ENCODE measurements at places on chromosomes 11 and 22.

DNA sequence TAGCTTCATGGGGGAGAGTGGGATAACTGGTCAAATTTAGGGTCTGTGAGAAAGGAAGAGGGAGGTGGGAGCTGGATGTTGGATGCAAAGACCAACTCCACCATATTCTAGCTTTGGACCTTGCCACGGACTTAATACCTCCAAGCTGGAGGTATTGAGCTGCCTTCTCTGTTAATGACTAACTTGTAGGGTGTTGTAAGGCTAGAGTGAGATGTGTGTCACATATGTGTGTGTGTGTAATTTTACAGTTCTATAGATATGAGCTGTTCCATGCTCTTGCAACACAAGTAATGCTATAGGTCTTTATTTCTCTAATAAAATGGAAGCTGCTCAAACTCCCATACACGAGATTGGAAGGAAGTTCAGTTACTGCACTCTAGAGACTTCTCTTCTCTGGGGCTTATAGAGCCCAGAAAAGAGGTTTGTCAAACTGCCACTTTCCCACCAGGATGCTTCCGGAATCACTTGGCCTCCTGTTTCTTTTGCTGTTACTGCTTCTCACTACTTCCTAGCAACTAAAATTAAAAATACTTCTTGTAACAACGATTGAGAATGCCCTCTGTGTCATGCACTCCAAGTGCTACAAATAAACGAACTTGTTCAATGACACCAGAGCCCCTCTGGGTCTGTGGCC, 16.0 kb upstream of the FJX1 start:
- no peak for DNase-seq

GRCh38 chr11:94776351-94777321, 8.5 kb downstream of the AMOTL1 start:
- no peak for DNase-seq

DNA sequence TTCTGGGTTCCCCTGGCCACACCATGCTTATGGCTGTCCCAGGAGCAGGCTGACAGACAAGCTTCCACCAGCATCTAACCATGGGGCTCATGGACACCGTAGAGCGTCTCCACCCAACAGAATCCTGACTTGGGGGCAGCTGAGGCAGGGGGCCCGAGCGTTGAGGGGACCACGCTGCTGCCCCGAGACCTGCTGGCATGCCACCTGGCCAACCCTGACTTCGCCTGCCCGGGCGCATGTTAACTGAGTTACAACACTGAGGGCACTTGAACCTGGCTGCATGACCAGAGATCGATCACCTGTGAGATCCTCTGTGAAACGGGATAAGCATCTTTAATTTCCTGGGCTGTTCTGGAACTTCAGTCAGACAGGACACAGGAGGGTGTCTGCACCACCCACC, 13.7 kb downstream of the PPM1F start:
- no peak for DNase-seq

DNA sequence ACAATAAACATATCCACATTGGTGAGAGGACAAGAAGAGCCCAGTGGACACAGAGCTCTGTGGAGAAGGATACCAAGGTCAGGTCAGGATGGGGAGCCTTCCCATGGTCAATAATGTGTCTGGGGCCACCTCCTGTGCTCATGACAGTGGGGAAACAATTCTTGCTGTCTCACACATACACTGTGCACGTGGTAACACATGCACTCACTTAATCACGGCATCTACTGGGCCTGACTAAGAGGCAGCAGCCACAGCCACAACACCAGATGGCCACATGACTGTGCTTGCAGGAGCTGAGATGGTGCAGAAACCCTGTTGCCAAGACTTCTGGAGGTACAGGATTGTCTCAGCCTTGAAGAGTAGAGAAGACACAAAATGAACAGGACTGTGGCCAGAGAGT, 28.6 kb downstream of the C22orf42 start:
- DNase-seq, result no peak

DNA sequence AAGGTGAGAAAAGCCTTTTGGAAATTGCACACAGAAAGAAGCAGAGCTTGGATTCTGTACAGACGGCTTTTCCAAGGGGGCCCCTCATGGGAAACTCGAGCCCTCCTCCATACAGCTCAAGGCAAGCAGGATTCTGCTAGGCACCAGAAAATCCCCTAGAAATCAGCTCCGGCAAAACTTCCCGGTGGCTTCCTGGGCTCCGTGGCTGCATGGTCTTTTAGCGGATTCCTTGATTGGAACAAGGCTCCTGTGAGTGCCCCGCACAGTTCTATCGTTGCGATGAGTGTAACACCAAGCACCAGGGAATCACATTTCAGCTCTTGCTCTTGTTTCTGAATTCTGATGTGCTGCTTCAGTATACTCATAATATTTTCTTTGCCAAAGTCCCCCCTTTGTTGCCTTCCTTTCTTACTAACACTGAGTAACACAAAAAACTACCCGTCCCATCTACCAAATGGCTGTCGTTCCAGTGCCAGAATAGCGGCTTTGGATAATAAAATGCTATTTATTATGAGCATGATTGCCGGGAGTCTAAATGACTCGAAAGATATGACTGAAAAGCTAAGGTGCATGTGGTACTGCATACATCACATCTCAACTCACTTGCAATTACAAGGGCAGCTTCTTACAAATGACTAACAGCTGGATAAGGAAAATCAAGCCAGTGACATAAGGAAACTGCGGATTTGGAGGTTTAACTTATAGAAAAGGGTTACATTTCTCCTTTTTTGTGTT, 494.1 kb downstream of the DLG2 start:
- DNase-seq, result no peak

DNA sequence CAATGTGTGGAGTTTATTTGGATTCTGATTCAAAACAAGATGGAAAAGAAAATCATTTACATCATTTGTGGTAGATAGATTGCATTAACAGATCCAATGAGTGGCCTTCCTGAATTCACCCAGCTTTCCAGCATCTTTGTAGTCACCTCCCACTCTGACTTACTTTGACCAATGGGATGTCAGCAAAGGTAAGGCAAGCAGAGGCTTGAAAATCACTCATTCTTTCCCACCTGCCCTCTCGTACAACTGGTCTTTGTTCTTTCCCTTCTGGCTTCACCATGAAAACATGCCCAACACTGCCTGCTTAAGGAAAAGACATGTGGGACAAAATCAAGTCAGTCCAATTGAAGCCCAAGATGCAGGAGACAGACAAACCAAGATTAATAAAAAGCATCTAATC, 202.1 kb downstream of the TTC28 start:
- DNase-seq, result no peak

- DNase-seq, result no peak
These were observed 24.2 kb downstream of the KREMEN1 start for GRCh38 chr22:29096736-29097669.

DNA sequence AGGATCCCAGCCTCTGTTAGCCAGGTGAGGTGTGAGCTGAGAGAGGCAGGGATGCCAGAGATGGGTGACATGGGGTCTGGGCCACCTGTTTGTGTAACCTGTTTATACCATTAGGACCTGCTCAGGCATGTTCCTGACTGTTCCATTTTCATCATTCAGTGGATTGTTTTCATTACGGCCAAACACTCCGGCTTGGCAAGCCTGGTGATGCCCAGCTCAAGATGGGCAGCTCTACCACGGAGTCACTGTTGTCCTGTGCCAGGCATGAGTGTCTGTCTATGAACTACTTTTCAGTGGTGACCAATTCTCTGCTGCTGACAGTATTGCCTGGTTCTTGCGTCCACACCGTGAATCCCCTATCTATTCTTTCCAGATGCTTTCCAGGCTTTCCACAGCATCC, 71.5 kb upstream of the SLC22A12 start:
- DNase-seq, result no peak

DNA sequence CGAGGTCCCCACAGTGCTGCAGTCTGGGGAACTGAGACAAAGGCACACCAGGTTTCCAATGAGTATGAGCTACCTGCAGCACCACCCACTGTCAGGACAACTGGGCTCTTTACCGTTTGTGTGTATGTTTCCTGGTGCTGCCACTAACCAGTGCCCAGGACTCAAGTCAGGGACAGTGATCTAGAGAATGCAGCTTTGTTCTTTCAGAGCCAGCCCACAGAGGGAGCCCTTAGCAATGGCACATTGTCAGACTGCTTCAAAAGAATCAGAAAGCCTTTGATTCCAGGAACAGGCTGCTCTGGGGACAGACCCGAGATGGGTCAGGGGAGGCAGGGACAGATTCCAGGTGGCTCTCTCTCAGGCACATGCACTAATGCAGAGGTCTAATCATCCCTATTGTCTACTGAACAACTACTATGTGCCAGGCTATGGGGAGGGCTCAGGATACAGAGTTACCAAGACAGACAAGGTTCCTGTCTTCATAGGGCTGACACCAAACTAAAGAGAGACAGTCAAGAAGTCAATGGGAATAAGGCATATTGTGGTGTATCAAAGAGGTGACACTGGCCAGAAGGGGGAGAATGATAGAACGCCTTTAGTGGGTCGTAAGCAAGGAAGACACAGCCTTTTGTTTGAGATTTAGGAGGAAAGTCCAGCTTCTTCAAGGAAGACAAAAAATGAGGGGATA, 103.7 kb downstream of the VPREB1 start:
- no peak for DNase-seq

- no peak for DNase-seq
These were observed 7.0 kb downstream of the ALG8 start for GRCh38 chr11:78132475-78132874.

DNA sequence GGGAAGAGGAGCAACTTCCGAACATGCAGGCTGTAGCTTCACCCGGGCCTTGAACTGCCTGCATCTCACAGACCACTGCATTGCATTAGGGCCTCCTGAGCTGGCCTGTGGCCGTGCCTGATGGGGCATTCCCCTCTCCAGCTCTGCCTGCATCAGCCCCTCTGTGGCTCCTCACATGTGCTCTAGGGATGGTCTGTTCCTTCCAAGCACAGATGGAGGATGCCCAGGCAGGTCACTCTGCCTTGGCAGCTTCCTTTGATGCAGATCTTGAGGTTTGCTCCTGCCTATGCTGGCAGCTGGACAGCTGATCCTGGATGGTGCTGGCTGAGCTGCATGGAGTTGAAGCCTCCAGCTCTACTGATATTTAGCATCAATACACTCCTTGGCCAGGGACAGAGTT, 28.5 kb downstream of the AMPD3 start:
- DNase-seq, result peak; percentile 20

DNA sequence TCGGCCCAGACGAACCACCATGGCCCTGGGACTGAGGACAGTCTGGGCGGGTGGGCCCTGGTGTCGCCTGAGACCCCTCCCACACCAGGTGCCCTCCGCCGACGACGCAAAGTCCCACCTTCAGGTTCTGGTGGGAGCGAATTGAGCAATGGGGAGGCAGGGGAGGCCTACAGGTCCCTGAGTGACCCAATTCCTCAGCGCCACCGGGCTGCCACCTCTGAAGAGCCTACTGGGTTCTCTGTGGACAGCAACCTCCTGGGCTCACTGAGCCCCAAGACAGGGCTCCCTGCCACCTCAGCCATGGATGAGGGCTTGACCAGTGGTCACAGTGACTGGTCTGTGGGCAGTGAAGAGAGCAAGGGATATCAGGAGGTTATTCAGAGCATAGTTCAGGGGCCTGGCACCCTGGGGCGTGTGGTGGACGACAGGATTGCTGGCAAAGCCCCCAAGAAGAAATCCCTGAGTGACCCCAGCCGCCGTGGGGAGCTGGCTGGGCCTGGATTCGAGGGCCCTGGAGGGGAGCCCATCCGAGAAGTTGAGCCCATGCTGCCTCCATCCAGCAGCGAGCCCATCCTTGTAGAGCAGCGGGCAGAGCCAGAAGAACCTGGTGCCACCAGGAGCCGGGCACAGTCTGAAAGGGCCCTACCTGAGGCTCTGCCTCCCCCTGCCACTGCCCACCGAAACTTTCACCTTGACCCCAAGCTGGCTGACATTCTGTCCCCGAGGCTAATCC, 2.8 kb downstream of the ARHGEF17 start:
- DNase-seq, result no peak

- DNase-seq, result no peak
These were observed 69.2 kb downstream of the GALNT18 start for GRCh38 chr11:11552529-11553087.

GRCh38 chr11:118615976-118616371, 8.6 kb downstream of the PHLDB1 start:
- no peak for DNase-seq

- no peak for DNase-seq
These were observed 7.3 kb downstream of the SREBF2 start for GRCh38 chr22:41840216-41840615.

DNA sequence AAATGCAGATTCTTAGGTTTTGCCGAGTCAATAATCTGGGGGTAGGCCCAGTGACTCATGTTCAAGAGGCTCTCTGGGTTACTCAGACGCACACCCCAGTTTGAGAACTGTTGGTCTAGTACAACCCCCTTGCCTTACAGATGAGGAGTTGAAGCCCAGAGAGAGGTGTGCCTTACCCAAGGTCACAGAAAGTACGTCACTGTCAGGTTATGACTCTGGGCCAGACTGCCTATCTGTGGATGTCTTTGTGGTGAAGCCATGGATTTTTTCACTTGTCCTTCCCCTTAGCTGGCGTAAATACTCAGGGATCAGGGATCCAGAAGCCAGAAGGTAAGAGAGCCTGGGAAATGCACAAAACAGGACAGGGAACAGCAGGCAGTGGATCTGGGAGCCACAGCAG, 25.2 kb upstream of the NECTIN1 start:
- DNase-seq, result no peak

DNA sequence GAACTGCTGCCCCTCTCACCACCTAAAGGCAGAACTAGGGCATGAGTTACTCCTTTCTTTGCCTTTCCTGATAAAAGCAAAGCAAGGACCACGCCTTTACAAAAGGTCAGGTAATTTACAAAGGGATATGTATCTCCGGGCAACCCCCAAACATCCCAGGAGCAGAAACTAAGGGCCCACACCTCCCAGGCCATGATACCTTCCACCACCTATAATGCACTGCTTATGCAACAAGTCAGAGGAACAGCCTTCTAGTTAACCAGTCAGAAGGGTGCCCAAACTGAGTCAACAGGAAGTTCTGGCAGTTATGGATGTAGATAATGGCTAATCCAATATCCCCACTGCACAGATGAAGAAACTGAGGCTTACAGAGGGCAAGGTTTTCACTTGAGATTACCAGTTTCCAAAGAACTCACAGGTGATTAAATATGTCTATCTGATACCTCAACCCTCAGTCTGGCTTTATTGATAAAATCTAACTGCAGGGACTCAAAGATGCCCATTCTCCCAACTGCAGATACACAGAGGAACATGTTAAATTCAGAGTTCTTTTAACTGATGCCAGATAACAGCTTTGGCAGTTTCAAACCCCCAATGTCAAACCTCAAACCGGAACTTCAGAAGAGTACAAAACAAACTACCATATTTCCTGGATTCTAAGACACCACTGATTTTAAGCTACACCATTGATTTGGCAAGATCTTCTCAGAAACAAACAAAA, 16.8 kb upstream of the CASTOR1 start:
- no peak for DNase-seq

- DNase-seq, result no peak
These were observed 97.8 kb downstream of the PKNOX2 start for GRCh38 chr11:125262194-125262829.

DNA sequence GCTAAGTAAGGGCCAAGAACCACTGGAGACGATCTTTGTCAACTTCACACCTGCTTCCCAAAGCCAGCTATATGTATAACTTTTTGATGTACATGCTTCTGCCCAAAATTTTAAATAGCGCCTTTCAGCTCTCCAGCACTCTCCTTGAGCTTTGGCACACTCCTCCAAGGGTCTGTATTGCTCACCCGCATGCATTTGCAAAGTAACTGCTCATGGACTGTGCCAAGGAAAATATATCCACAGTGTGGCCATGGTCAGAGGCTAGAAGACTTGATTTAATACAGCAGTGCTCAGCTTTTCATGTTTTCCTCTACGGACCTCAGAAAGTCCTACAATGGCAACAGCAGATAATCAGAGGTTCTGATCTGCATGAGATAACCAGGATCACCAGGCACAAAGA, 550.1 kb downstream of the SOX6 start:
- DNase-seq, result no peak
